ENCODE measurements at places on chromosomes 12 and 14. TPM values are rescaled to one million over a fixed set of nuclear protein-coding genes. Genes with fewer than 3 reads are reported as not detected.

The SRRM4 gene
- 0.03 TPM for polyA plus RNA-seq

DNA sequence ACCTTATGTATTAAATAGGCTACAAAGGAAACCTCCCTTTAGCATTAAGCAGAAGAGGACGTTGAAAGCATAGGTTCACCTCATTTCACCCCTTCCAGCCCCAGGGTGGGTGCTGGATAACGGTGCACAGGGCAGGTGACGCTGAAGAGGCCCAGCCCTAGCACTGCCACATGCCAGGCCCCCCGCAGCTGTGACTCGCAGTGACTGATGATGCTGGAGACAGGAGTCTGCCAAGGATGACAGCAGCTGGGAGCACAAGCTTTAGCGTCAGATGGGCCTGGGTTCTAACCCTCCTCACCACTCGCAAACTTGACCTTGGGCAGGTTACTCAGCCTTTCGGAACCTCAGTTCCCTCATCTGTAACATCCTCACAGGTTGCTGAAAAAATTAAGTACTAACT, 76.7 kb downstream of the TBK1 start:
- DNase-seq = no peak

DNA sequence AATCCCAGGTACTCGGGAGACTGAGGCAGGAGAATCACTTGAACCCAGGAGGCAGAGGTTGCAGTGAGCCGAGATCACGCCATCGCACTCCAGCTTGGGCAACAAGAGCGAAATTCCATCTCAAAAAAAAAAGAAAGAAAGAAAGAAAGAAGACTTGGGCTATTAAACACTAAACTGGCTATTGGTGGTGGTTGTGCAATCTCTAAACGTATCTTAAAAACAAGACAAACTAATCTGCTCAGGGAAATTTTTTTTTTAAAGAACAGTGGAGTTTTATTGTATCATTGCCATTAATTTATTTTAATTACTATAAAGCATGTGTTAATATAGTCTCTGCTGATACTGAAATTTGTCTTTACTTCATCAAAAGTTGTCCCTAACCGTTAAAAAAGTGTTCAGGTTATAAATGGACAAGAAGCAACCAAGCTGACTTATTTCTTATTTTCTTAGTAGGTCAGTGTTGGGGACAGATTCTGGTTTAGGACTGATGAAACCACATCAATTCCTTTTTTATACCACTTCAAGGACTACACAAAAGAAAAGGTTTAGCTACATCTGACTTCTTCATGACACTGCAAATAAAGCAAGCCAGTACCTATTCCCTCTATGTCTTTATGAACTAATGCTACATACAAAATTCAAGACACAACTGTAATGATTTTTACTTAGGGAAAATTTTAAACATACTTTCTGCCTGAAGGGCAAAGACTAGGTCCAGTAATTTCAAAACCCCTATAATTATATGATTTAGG, 68.7 kb upstream of the KRAS start:
- no peak for DNase-seq

The FSCB gene
- not detected for polyA plus RNA-seq

The C12orf60 gene
- 0.49 TPM for polyA plus RNA-seq

DNA sequence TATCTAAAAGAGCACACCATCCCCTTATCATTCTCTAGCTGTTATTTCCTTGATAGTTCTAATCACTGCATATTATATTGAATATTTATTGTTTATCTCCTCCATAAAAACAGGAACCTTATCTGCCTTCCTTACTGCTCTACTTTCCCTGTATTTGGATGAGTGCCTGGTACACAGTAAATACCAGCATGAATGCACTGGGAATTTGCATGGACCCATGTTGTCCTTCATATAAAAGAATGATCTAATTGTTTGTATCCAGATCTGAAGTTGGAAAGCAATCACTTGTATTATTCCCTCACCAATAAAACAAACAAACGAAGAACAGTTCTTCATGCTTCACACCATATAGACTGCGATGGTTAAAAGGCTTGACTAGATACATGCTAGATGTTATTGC, 15.3 kb upstream of the CNOT2 start:
- no peak for DNase-seq

- no peak for DNase-seq
These were observed 11.1 kb downstream of the PLEKHA5 start for GRCh38 chr12:19140381-19141236.

The NPFF gene
- polyA plus RNA-seq = not detected

DNA sequence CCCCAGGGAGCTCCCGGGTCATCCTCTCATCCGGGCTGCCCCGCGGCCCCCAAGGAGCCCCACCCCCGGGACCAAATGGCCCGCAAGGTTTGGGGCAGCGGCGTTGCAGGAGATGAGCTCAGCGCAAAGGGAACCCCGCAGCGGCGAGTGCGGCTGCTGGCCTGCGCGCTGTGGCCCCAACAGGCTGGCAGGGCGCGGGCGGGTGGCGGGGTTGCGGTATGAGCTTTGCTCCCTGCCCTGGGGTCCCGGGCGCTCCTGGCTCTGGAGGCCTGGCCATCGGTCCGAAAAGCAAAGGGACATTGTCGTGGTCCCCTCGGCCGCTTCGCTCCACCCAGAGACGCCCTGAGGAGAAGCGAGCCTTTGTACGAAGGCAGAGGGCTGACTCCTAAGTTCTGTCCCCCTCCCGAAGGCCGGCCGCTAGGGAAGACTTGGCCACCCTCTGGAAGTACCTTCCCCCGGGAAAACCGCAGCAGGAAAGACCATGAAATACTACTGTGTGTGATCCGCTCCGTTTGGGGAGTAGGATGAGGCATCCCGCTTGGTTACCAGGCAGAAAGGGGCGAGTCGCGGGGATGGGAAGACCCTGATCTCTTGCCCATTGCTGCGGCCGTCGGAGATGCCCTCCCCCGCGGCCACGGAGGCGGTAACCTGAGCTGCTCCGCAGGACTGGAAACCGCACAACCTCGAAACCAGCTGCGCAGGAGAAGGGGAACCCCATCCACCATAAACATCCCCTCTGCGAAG, 620 bp upstream of the NID2 start:
- no peak for DNase-seq

GRCh38 chr12:90360300-90360699, 594.7 kb downstream of the CCER1 start:
- no peak for DNase-seq

- DNase-seq = no peak
These were observed 228.9 kb upstream of the EGLN3 start for GRCh38 chr14:34179727-34180126.

DNA sequence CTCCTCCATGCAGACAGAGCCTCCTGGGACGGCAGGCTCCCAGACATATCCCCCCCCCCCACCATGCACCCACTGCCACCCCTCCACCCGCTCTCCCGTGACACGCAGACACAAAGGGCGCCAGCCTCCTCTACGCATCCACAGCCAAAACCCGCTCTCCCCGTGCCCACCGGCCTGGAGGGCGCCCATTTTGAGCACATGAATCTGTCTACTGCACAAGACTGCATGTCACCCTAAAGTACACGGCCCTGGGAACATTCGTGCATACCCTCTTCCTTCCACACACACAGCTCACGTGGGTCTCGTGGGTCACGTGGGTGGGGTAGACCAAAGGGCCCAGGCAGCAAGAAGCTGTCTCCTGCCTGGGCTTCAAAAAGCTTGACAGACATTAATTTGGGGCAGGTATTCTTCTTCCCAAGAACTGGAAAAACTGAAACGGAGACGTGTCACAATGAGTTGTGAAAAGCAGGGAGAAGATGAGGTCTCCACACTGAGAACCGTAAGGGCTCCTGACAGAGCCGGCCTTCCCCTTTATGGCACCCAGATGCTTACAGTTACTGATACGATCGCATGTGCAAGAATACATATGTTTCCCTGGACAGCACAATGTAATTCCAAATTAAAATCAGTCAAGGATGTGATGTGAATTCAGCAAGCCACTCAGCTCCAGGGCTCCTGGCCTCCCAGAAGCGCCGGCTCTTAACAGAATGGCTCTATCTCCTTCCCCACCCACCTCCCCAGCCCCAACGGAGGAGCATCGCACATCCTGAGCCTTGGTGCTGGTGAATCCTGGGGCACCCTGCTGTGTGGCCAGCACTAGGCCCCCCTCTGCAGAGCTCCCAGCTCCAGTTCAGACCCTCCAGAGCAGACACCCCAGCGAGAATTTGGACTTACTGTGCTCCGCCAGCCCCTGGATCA, 1.9 kb downstream of the TGFB3 start:
- DNase-seq = peak; percentile 54

GRCh38 chr12:3227076-3227975, 150.1 kb downstream of the TSPAN9 start:
- no peak for DNase-seq

DNA sequence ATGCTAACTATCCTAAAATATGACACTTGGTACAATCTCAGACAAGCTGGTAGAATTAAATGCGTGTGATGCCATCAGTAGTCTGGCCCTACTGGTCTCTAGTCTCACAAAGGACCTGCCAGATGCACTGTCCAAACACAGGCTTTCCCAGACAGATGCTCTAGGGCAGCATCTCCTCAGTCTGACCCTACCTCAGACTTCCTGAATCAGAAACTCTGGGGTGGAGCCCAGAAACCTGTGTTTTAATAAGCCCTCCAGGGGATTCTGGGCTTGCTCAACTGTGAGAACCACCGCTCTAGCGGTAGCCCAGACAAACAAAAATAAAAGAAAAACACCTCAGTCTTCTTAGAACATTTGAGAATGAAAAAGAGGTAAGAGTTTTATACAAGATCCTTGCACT, 48.0 kb downstream of the BDKRB1 start:
- no peak for DNase-seq

The TAS2R19 gene
- 0.08 TPM for polyA plus RNA-seq

The STAB2 gene
- polyA plus RNA-seq = not detected

DNA sequence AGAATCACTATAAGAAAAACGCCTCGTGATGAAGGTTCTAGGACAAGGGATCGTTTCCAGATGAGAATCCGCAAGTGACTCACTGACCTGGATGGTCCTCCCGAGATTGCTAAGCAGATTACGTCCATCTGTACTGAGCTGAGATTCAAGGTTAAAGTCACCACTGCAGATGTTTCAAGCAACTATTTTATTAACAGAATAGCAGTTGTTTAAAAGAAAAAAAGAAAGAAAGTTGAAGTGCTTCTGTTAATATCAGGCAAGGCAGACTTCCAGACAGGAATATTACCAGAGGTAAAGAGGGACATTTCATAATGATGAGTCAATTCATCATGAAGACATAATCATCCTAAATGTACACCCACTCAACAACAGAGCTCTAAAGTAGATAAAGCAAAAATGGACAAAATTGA, 17.9 kb downstream of the PXN start:
- DNase-seq = no peak

The HHIPL1 gene
- polyA plus RNA-seq = 0.12 TPM

GRCh38 chr12:123816896-123817537, 54.9 kb downstream of the DNAH10 start:
- no peak for DNase-seq

The RBM25 gene
- polyA plus RNA-seq = 48.9 TPM

The GLT8D2 gene
- 1.3 TPM for polyA plus RNA-seq

GRCh38 chr12:95286713-95287112, 69.1 kb downstream of the VEZT start:
- DNase-seq = no peak

The MSI1 gene
- polyA plus RNA-seq = not detected

DNA sequence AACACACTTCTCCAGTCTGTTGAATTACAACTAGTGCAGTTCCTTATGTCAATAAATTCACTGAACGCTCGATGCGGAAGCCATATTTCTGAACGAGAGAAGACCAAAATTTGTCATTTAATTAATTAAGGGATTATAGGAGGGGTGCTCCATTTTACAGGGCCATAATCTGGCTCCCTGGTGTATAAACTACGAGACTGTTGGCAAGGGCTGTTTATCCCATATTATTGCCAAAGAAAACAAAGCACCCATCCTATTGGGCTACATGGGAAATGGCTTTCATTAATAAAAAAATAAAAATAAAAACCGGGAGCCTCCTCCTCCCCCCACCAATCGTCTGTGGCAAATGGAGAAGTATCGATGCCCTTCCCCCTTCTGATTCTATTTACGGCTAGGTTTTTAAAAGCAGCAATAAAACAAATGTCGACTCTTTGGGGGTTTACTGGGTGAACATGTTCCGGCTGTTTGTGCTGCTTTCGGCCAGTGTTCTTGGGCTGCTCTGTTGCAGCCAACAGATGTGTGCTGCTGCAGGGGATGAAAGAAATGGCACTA, 24.8 kb downstream of the ATF7 start:
- no peak for DNase-seq

DNA sequence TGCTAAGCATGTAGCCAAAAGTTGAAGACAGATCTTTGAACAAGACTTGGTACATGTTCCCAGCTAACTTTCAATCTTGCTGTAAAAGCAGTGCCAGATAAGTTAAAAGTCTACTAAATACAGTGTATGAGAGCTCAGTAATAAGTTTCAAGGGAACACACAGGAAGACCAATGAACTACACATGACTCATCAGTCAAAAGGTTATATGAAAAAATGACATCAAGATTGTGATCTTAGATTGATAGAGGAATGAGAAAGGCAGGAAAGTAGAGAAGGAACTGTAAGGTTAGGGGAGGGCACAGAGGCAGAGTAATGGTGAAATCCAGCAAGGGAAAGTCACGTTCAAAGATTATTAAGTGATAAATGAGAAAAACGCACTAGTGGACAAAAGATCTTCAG, 249.9 kb upstream of the FLRT2 start:
- DNase-seq = no peak

- no peak for DNase-seq
These were observed 113.9 kb upstream of the CPM start for GRCh38 chr12:69046920-69047319.

DNA sequence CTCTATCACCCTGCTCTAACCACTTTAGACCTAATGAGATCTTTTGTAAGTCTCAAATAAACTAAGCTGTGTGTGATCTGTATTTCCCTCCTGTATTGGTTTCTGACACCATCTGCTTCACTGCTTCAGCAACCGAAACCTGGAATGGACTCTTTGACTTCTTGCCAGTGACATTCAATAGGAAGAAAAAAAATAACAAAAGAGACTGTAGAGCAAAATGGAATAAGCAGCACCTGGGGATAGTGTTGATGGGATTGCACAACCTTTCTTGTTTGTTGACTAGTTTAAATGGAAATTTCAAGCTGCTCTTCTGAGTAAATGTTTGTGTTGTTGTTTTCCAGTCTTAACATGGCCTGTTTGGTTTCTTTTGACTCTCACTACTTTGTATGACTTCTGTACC, 888.6 kb upstream of the SEL1L start:
- no peak for DNase-seq

- no peak for DNase-seq
These were observed 898.4 kb downstream of the SLC16A7 start for GRCh38 chr12:60494244-60494643.

DNA sequence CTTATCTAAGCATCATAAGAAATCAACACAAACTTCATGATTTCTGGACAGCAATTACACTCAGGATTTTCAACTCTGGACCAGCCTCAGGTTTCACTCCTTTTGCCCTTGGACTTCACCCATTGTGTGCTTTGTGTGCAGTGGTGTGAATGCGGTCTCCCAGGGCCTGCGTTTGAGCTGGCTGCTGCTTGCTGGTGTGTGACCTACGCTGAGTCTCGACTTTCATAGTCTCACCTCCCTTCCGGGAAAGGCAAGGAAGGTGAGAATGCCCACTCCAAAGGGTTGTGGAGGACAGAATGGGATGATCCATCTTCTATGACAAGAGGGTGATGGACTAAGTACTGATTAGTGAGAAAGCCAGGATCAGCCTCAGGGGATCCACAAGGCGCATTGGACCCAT, 228.8 kb downstream of the C12orf75 start:
- DNase-seq = no peak
